DMS 273 treated with DMSO at 0.1 percent for 48 hours (cell line): ENCODE measurements at places on chromosomes 16 and 17.
A peak's percentile ranks its signal among the peaks of the same experiment; 100 is the strongest.

GRCh38 chr16:20660325-20660724, 37.2 kb downstream of the ACSM1 start:
- DNase-seq: no peak

DNA sequence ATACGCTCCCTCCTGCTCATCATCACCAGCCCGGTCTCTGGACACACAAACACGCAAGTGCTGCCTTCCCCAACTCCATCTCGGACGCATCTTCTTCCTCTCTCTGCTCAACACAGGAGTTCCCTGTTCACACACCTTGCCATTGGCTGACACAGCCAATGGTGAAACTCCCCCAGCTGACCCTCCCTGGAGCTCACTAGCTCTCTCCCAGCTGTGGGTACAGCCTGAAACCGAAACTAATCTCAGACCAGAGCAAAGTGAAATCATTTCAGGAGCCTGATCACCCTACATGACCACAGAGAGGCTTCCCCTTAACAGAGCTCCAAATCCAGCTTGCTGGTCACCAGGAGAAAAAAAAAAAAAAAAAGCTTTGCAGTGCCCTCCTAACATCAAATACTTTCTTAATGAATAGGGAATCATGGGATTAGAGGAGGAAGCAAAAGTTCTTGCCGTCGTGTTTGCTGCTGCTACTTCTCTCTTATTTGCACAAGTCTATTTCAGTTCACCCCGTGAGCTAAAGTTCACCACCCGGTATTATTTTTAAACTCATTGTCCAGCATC, 8.3 kb downstream of the CUEDC1 start:
- DNase-seq: no peak

DNA sequence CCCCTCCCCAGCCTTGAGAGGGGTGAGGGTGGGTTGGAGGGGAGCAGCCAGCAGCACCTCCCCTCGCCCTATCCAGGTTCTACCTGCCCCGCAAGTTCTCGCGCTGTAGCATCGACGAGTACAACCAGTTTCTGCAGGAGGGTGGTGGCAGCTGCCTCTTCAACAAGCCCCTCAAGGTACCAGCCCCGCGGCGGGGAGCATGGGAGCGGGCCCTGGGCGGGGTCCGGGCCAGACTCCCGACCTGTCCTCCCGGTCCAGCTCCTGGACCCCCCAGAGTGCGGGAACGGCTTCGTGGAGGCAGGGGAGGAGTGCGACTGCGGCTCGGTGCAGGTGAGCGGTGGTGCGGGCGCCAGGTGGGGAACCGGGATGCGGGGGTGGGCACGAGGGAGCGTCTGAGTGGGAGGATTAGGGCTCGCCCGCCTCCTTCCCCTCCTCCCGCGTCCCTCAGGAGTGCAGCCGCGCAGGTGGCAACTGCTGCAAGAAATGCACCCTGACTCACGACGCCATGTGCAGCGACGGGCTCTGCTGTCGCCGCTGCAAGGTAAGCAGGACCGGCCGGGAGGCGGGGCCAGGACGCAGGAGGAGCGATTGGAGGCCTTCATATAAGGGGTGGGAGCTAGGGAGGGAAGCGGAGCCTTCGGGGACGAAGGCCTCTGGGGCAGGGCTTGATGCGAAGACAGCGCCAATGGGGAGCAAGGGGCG, 16.5 kb downstream of the ADAM11 start:
- peak; percentile 90 for DNase-seq

GRCh38 chr16:54194334-54194743, 92.2 kb downstream of the IRX3 start:
- no peak for DNase-seq

DNA sequence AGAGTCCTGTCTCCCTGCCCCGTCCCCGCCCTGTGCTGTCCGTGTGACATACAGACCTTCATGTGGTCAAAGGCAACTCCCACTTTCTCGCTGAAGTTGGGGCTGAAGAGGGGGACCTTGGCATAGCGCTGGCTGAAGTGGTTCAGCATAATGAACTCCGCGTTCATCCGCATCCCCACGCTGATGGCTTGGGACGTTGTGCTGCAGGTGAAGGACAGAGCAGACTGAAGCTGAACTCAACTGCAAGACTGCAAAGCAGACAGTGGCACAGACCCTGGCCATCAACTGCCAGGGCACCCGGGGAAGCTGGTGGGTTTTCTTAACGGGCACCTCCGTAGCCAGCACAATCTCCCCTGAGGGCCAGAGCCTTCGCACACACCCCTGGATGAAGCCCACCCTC, 24.2 kb downstream of the ELAC2 start:
- no peak for DNase-seq

DNA sequence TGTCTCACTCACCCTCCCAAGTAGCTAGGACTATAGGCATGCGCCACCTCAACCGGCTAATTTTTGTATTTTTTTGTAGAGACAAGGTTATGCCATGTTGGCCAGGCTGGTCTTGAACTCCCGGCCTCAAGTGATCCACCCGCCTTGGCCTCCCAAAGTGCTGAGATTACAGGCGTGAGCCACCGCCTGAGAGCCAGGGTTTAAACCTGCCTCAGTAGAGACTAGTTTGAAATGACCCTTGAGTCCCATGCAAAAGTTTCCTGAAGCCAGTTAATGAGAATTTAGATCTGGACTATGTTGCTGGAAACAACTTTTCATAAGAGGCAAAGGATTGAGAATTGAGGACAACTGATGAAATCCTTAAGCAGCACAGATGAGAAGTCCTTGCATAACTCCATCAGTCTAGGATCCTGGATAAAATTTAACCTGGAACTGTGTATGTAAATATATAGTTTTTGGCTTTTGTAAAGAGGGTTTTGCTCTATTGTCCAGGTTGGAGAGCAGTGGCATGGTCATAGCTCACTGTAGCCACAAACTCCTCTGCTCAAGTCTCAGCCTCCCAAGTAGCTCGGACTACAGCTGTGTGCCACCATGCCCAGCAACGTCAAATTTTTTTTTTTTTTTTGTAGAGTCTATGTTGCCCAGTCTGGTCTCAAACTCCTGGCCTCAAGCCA, 43.2 kb downstream of the CYB5B start:
- no peak for DNase-seq

DNA sequence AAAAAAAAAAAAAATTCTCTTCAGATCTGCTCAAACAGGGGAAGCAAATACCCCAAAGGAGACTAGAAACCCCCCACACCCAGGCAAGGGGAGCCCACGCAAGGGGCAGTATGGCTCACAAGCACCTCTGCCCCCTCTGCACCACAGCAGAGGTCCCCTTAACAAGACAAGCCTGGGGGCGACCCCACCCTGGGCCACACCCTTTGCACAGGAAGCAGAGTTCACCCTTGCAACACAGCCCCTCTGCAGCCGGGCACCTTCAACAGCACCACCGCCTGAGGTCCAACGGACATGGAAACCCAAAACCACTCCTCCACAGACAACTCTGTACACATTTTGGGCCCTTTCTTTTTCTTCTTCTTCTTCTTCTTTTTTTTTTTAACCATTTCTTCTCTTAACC, 12.8 kb downstream of the AXIN1 start:
- no peak for DNase-seq

DNA sequence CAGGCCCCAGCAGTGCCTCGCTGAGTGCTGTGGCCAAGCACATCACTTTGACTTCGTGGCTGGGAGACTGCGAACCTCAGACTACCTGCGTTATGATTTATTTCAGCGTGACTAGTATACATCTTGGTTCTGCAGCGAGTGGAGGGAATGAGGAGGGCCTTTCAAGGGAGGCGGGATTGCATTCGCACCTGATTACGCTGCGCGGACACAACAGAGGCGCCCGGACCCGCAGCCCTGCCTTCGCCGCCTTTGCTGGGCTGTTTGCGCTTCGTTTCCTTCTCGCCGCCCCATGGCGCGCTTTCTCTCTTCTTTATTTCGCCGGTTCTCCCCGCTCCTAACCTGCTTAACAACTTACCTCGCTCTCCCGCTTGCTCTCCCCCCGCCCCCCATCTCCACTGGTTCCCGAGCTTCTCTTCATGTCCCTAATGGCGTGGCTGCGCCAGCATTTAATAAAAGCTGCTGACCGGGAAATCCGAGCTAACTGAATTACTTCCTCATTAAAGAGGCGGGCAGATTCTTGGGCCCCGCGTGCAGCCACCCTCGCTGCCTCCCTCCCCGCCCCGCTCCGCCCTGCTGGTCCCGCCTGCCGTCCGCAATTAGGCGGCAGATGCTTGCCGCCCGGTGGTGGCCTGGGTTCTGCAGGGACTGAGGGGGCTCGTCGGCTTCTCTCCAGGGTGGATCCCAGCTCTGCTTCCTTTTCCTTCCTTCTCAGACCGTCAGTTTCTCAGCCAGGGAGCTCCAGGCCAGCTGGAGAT, 257.6 kb upstream of the SDK2 start:
- peak; percentile 21 for DNase-seq
